ENCODE measurements at places on chromosomes 5 and 9.

DNA sequence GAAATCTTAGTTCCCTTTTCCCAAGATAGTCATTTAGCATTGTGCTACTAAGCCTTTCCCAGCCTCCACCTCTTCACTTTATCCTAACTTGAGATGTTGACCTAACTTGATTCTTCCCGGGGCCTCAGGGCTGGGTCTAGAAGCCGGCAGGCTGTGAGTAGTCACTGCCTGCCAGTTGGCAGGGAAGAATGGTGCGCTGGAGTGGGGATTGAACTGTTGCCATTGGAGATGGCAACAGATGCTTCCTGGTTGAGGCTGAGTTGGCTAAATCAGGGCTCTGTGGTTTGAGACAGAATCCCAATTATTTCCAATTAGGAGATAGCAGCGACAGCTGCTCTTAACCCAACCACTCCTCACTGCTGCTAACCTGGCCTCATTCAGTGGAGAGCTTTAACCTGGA lies 343.1 kb downstream of the BRINP1 start:
- no peak for DNase-seq

DNA sequence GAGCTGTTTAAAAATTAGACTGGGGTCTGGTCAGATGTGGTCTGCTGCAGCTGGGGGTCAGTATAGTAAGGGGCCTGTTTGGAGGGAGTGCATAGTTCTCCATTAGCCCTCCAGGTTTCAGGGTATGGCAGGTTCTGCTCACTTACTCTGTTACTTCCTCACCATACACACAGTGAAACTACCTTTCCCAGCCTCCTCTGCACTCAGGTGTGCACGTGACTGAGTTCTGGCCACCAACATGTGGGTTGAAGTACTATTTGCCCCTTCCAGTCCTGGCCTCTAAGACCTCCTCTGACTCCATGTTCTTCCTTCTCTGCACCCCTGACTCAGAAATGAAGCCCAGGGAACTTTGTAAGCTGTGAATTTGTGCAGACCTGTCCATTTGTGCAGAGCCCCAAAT lies 190.5 kb upstream of the CLINT1 start:
- no peak for DNase-seq

- no peak for DNase-seq
Measured at GRCh38 chr5:138989720-138990119, 114.6 kb upstream of the LRRTM2 start.

DNA sequence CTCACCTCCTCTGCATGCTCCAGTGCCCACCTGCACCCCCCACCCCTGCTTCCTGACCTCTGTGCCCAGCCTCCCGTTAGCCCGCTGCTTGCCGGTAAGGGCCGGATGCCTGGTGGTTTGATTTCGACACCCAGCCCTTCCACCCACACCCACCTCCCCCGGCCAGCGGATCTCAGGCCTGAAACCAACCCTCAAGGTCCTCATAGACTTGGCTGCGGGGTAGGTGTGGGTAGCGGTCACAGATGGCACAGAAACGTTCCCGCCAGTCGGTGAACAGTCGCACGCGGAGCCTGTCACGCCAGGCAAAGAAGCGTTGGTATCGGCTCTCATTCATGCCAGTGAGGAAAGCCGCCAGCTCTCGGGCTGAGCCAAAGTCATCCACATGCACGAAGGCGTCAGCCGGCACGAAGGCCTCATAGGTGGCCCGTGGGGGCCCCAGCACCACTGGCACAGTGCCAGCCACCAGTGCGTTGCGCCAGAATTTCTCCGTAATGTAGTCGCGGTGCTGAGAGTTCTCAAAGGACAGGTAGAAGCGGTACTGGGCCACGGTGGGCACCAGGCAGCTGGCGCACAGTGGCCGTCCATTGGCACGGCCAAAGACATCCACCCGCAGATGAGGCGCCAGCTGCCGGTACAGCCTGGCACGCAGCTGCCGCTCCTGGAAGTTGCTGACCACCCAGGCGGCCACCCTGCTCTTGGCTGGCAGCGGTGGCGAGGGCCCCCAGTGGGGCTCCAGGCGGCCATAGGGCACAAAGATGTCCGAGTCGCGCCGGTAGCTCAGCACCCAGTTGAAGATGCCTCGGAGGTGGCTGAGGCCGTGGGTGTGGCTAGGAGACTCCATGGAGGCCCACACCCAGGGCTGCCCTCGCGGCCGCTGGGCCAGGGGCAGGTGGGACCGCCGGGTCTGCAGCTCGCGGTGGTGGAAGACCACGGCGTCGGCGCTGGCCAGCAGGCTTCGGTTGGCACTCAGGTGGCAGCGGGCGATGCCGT lies 1.1 kb downstream of the FUT7 start:
- no peak for DNase-seq

- DNase-seq, result no peak
Measured at GRCh38 chr5:10595672-10596309, 31.9 kb downstream of the ANKRD33B start.

DNA sequence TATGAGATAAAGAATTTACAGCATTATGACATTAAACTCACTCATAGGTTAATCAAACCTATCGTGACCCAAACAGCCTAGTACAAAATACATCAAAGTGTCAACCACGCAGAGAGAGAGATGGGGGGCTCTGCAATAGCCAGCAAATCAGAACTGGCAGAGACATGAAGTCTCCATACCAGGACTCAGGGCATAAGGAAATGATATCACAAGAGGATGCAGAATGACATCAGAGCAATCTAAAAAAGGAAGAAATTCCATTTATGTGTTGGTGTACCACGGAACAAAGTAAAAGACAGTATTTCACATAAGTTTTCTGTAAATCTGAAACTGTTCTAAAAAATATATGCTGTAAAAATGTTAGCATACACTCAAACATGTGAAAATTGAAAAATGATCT lies 24.6 kb downstream of the BICD2 start:
- DNase-seq, result no peak

- DNase-seq, result no peak
Measured at GRCh38 chr9:88653406-88653805, 118.4 kb downstream of the NXNL2 start.

GRCh38 chr5:91955610-91956009 lies 572.5 kb upstream of the ARRDC3 start:
- DNase-seq, result no peak

GRCh38 chr5:131571669-131572168 lies 63.3 kb downstream of the RAPGEF6 start:
- no peak for DNase-seq

GRCh38 chr5:167513381-167513780 lies 778.1 kb upstream of the WWC1 start:
- DNase-seq, result no peak
